ENCODE measurements at places on chromosomes 3 and 15.

GRCh38 chr15:65653341-65653740 lies 31.6 kb downstream of the SLC24A1 start:
- DNase-seq = no peak

DNA sequence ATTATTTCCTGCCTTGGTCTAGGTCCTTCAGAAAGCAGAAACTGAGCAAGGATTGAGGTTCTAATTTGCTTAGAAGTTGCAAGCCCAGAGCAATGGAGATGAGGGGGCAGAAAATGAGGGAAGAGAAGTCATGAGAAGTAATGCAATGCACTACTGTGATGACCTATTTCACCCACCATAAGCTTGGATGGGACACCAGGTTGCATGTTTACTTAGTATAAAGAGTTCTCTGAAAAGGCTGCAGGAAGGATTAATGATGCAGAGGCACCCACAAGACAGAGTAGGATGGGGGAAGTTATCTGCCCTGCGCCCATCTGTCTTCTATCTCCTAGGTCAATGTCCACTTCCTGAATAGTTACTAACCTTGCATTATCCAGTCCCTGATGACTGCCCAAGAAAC lies 84.8 kb upstream of the SNRK start:
- no peak for DNase-seq

DNA sequence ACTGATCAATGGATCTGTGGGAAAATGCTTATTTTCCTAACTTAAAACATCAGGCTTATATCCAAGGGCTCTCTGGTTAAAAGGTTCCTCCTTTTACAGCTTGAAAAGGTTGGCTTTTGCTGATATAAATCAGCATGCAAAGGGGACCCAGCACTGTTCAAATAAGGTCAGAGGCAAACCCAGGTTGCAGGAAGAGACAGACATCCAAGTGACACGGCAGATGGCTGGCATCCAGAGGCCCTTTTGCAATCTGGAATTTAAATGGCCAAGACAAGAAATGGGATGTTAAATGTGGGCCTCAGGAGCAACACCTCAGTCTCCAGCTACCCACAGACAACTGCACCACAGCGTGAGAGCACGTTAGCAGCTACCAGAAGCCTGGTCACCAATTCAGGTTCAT lies 6.3 kb downstream of the SH3BP5 start:
- DNase-seq = no peak

GRCh38 chr3:42012383-42012934 lies 50.6 kb upstream of the ULK4 start:
- DNase-seq = no peak

GRCh38 chr3:64586952-64587351 lies 100.8 kb downstream of the ADAMTS9 start:
- DNase-seq = no peak

- DNase-seq = no peak
Measured at GRCh38 chr3:195876297-195877064, 31.9 kb downstream of the TNK2 start.

DNA sequence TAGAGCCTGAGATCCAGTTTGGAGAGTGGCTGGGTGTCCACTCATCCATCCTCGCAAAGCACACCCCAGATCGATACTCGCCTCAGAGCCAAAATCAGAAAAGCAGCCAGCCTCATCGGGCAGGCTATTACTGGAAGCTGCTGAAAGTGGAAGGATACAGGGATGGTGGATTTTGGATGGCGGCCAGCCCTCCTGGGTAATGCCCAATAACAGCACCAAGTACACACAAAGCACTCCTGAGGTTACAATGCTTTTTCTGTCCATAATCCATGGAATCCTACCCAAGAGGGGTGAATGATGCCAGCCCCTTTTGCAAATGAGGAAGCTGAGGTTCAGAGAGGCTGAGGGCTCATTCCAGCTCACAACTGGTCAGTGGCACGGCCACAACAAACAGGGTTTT lies 93.1 kb upstream of the SLC6A11 start:
- no peak for DNase-seq

GRCh38 chr15:55003965-55004873 lies 192.5 kb downstream of the RSL24D1 start:
- DNase-seq = no peak
